ENCODE measurements at places on chromosomes 1 and 21.

DNA sequence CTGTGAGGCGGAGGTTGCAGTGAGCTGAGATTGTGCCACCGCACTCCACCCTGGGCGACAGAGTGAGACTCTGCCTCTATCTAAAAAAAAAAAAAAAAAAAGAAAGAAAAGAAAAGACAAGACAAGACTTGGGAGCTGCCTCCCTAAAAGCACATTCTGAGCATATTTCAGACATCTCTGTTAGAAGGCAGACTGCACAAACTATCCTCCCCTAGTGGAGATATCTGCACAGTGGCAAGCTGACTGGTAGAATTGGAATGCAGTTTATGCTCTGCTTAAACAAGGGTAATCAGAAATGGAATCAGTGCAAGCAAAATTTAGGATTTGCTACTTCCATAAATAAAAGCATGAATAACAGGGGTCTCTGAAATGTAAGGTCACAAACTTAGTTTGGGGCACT is 31.8 kb downstream of the GNG4 start:
- DNase-seq, result no peak

- DNase-seq, result no peak
Measured at GRCh38 chr21:30349572-30349971, 1.2 kb upstream of the KRTAP23-1 start.

GRCh38 chr1:111864862-111865261 is 109.2 kb downstream of the DDX20 start:
- no peak for DNase-seq

DNA sequence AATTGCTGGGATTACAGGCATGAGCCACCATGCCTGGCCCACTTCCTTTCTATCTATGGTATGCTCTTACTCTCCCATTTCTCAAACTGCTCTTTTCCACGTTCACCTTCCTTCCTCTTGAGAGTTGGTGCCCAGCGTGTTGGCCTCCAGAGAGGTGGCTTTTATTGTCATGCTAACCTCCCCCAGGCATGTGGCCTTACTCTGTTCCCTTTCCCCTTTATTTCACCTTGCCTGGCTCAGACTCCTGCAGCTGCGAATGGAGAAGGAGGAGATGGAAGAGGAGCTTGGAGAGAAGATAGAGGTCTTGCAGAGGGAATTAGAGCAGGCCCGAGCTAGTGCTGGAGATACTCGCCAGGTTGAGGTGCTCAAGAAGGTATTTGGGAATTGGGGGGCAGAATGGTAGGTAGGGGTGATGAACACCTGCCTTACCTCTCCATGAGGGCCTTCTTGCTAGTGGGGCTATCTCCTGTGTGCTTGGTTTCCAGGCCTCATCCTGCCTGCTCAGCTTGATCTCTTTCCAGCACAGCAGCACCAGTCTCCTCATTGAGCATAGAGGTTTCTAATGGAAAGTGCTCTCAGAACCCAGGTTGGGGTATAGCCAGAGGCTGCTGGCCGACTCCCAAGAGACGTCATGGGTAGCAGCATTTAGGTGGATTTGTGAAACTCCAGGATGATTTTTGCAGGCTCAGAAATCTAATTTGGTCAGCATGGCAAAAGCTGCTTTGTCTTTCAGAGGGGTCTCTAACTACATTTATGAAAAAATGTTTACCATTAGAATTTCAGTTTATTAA is 13.2 kb upstream of the TUFT1 start:
- no peak for DNase-seq

DNA sequence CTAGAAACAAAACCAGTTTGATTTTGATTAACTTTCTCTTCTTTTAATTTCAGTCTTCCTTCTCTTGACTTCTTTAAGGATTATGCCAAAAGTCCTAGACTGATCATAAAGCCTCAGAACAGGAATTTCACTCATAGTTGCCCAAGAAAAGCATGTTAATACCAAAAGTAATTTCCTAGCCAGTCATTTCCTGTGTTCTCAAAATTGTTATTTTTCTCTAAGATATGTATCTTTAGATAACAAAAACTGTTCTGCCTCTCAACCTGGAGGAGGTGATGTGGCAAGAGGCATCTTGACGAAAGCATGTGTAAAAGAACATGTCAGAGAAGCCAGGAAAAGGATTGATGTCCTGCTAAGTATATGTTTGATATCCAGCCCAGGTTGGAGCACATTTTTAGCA is 78.0 kb upstream of the IPO9 start:
- peak; percentile 78 for DNase-seq

GRCh38 chr1:96096613-96097321 is 624.8 kb upstream of the PTBP2 start:
- no peak for DNase-seq

DNA sequence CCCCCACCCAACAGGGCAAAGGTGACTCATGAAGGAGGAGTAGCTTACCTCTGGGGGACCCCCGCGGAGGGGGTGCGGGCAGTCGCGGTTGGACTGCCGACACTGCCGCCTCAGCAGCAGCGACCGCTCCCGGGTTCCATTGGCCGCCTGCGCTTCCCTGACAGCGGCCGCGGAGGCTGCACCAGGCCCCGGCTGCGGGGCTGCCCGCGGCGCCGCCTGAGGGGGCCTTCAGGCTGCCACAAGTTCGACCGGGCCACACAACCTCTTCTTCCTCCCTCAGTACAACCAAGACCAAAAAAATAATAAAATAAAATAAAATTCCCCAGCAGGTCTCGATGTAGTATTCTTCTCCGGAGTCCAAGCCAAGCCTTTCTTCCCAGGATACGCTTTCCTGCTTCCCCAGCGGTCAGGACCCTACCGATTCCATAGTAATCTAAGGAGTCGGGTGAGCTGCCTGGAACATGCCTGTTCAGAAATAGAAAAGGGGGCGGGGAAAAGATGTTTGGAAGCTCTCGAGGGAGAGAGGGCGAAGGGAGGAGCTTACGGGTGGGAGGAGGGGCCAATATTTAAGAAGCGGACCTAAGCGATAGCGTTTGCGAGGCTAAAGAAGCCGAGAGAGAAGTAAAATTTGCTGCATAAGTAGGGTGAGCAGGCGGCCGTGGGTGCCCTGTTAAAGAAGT is at the start of gene PI4KB:
Gene PI4KB, minus strand, starts transcription at position 194 of the 680 bp plus-strand sequence. CDS start 10,935 bp downstream, outside the sequence.
- peak; percentile 72 for DNase-seq

GRCh38 chr1:14194511-14194910 is 404.0 kb upstream of the KAZN start:
- DNase-seq, result no peak

- no peak for DNase-seq
Measured at GRCh38 chr21:45970674-45971615, 10.6 kb upstream of the COL6A1 start.

- no peak for DNase-seq
Measured at GRCh38 chr1:21781815-21782348, 1.1 kb downstream of the USP48 start.

GRCh38 chr1:109620401-109620791 is 759 bp downstream of the AMPD2 start:
- DNase-seq, result no peak

DNA sequence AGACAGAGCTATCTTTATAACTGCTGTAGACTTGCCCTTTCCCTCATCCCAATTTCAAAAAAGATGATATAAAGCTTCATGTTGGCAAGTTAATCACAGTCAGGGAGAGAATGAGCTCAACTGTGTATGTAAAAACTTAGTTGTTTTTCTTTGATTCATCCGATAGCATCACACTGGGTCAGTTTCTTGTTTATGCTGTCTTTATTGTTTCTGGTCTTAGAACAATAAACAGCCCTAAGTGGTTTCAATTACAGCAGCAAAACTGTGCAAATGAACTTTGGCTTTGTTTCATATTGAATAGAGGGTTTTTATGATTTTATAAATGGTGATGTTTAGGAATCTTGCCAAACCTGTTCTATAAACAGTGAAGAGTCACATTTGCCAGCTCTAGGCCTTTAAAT is 423.8 kb upstream of the CXADR start:
- DNase-seq, result no peak

GRCh38 chr1:65355031-65355712 is 45.8 kb downstream of the DNAJC6 start:
- no peak for DNase-seq

DNA sequence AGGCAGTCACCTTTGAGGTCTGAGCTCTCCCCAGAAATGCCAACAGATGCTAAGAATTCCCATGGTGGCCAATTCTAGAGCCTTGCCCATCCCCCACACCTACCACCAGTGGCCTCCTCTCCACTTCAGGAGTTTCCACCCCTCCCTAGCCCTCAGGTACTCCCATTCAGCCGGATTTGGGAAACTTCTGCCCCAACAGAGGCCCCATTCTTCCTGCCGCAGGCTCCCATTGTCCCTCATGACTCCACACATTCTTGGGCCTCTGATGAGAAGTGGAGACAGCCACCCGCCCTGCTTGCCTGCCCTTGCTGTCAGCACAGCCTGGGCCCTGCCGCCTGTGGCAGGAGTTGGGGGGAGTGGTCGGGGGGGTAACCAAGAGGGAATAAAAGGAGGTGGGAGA is 4.6 kb downstream of the BLACAT1 start:
- no peak for DNase-seq
